NCI-H1092 (cell line): ENCODE measurements at places on chromosomes 7 and 10.

DNA sequence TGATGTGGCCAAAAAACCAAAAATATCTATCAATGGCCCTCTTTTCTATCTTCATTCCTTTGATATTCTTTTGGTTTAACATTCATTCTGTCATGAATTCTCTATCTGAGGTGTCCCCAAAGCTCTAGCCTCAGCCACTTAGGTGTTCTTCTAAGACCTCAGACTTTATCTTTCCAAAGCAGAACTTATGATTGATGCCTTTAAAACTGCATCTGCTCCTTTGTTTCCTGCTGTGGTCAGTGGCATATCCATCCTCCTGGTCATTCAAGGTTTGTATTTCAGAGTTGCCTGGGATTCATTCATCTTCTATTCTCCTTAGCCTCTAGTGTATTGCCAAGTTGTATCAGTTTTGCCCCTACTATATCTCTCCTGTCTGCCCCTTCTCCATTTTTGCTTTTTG lies 30.6 kb downstream of the FHIP2A start:
- DNase-seq: no peak

- DNase-seq: no peak
Measured at GRCh38 chr10:6117711-6118110, 28.9 kb downstream of the RBM17 start.

- DNase-seq: no peak
Measured at GRCh38 chr10:21919906-21920305, 83.6 kb downstream of the DNAJC1 start.

GRCh38 chr10:53402594-53402993 lies 630.0 kb upstream of the MBL2 start:
- no peak for DNase-seq

DNA sequence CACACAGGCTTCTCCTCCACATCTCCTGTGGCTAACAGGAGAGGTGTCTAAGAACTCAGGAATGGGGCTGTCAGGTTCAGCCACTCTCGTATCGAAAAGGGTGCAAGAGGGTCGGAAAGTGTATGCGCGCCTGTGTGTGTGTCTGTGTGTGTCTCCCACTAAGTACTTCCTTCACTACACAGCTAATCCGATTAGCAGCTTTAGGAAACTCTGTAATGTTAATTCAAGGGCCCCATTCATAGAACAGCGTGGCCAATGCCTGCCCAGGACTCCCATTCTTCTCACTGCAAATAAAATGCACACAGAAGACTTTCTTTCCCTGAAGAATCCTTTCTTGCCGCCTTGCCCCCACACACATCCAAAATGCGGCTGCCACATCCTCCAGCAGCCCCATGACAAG lies 39.9 kb downstream of the TLL2 start:
- DNase-seq: no peak

GRCh38 chr10:130814610-130815009 lies 496.9 kb downstream of the TCERG1L start:
- no peak for DNase-seq

DNA sequence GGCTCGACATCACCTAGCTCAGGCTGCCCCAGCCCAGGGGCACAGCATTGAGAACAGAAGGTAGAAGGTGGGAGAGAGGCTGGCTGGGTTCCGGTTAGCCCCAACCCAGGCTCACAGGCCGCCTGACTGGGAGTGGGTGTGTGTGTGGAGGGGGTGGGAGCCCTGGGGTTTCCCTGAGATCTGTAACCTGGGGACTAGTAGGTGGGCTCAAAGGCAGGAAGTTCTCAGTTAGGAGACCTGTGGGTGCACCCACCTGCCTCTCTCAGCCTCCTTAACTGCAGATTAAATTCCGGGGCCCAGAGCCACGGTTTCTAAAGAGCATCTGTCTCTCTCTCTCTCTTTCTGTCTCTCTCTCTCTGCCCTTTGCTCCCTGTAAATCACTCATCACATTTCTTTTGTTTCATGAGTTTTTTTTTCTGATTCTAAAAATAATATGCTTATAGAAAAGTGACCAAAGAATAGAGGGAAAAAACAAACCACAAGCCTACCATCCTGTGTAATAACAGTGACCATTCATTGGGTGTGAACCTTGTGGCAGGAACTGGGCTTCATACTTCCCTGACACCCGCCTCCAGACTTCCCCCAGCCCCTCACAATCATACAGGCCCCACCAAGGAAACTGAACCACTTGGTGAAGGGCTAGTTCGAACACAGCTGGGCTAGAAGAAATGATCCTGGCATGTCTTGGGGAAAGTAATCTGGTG lies 83.4 kb upstream of the SMNDC1 start:
- DNase-seq: no peak

DNA sequence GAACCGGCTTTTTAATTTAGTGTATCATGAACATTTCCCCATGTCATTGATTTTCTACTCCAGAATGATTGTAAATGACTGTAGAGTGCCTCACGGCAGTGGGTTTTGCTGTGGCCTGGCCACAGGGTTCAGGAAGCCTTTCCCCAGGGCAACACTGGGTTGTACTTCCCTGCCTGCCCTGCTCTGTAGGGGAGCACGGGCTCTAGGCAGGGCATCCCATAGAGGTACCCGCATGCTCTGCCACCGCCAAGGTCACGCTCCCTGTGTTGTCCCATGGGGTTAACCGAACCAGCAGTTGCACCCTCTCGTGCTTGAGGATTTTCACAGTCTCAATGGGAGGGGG lies 63.8 kb downstream of the BPGM start:
- DNase-seq: no peak

DNA sequence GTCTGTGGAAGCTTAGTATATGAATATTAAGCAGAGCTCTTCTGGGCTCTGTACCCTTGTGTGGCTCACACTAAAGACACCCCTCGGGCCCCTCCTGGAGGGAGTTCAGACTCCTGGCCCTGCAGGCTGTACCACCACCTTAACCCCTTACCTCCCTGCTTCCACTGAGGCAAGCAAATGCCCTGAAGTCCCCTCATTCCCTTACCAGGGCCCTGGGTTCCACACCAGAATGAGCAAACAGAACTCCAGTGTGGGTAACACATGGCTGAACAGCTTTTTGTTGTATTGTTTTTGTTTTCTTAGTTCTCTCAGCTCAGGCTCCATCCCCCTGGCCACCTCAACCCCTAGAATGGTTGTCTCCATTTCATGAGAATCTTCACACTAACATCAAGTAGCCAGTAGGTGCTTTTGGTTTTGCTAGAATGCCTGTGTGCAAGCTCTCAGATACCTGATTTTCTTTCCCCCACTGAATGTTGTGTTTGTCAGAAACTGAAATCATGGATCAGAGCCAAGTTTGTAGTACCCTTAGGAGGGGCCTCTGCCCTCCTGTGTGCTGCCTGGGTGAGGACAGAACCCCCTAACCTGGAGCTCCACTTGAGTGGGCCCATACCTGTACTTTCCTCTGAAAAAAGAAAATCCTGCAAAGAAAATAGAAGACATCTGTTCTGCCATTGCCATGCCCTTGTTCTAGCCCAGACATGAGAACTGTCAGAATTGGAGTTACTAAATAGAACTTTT lies 2.8 kb upstream of the WAPL start:
- DNase-seq: no peak

DNA sequence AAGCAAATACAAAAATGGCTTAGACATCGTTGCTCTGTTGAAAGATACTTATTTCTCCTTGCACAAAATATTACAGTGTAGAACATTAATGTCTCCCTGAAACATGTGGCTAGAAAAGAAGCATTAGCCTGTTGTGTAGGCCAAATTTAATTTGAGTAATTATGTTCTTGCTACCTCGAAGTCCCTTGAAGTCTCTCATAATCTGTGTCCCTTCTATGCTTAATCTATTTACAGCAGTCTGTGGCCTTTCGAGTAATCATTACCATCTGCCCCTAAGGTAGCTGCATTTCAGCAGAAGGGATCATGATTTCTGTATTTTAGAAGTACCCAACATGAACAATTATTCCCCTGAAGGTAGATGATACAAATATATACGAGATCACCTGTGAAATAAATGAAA lies 615.2 kb downstream of the GRM8 start:
- DNase-seq: no peak

DNA sequence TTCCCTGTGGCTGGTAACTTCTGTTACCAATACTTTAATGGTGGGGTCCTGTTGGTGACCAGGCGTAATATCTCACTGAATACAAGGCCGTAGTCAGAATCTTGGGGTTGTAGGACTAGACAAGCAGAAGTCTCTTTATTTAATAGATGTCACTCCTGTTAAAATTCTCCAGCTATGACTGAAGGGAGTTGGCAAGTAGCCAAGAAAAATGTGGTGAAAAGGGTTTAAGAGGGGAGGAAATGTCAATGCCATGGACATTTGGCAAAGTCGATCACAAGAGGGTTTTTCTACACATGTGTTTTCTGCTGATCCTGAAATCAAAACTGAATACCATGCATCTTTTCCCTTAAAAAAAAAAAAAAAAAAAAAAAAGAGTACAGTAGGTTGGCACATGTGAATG lies 533.5 kb downstream of the AUTS2 start:
- DNase-seq: peak; percentile 29

GRCh38 chr10:122459561-122460273 lies 1.6 kb upstream of the HTRA1 start:
- DNase-seq: no peak

DNA sequence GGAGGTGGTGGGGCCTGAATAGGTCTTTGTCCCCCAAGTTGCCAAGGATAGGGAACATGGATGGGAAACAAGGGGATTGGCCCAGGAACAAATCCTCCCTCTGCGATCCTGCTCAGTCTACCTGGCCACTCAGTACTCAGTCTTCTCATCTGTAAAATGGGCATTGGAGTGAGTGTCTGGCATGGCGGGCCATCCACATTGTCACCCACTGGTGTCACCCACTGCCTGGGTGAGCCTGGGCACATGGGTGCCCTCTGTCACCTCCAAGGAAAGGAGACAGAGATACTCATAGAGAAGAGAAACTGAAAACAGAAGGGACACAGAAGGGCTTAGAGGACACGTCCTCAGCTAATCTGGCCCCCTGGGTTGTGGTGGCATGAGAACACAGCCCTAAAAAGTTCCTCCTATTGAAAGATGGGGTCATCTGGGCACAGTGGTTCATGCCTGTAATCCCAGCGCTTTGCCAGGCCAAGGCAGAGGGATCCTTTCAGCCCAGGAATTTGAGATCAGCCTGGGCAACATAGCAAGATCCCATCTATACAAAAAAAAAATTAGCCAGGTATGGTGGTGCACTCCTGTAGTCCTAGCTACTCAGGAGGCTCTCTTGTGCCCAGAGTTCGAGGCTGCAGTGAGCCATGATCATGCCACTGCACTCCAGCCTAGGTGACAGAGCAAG lies 12.5 kb upstream of the TNRC18 start:
- no peak for DNase-seq

DNA sequence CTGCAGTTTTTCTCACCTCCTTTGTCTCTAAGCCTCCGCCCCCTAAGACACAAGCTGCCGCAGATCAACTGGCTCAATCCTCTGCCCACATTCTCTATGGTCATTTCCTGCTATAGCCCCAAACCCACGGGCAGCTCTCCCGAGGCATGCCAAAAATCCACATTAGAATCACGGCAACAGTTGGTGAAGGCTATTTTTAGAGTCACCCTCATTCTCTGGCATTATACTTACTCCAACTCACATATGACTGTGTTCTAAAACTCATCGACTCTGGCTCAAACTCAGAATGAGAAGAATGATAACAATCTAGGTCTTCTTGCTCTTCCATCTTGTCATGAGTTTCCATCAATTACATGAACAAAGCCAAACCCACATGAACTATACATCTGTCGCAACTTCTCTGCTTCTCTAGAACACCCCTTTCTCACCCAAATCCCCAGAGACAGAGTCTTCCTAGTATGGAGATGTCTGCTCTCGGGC lies 10.9 kb upstream of the KIAA1549 start:
- no peak for DNase-seq

GRCh38 chr10:96586419-96587263 lies at the start of gene TM9SF3:
TM9SF3 (minus strand) TSS chr10:96587012; CDS start chr10:96586835, 177 bp downstream.
- DNase-seq: peak; percentile 49

- DNase-seq: no peak
Measured at GRCh38 chr10:118698421-118698820, 56.3 kb downstream of the CACUL1 start.

- peak; percentile 47 for DNase-seq
Measured at GRCh38 chr7:26398427-26398755, 106.7 kb downstream of the SNX10 start.

DNA sequence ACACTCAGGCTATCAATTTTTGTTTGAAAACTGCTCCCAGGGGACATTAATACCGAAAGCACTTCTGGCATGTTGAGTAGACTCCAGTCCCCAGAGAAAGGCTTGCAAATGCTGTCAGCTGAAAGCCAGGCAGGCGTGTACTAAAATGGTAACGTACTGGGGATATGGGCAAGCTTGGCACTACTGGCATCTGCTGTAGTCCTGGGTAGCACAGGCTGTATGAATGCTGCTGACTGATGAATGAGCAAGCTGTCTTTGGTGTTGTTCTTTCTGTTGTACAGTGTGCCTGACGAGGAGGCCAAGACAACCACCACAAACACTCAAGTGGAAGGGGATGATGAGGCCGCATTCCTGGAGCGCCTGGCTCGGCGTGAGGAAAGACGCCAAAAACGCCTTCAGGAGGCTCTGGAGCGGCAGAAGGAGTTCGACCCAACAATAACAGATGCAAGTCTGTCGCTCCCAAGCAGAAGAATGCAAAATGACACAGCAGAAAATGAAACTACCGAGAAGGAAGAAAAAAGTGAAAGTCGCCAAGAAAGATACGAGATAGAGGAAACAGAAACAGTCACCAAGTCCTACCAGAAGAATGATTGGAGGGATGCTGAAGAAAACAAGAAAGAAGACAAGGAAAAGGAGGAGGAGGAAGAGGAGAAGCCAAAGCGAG lies 53.5 kb upstream of the AGBL3 start:
- DNase-seq: no peak

DNA sequence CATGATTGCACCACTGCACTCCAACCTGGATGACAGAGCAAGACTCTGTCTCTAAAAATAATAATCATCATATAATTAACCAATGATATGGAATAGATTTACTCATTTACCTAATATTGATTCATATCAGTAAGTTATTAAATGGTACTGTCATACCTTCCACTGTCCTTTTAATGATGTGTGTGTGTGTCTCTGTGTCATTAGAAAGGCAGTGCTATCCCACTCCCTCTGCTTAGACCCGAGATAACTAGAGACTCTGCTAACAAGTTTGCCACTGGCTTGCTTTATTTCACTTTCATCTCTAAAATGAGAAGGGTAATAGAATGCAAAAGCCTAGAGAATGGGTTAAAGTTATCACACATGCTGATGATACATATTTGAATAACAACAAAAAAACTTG lies 21.1 kb downstream of the MCM10 start:
- DNase-seq: no peak

DNA sequence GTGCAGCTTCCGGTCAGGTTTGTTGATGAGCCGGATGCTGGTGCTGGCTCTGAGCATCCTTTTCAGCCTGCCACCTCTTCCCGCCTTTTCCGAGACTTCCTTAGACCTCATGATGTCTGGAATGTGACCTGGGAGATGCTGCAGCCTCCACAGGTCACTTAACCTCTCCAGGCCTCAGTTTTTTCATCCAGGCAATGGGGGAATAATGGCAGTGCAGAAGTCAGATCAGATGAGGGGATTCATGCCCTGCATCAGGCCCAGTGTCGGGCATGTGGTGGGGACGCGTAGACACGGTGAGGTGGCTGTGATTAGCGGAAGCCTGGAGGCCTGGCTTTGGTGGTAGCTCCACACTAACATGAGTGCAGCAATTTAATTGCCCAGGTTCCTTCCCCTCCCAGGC lies 24.6 kb downstream of the PFKFB3 start:
- no peak for DNase-seq
